Heart left ventricle (tissue), 16 donors: ENCODE measurements at places on chromosomes 5 and 9. TPM values are rescaled to one million over a fixed set of nuclear protein-coding genes. Genes with fewer than 3 reads are reported as not detected.

DNA sequence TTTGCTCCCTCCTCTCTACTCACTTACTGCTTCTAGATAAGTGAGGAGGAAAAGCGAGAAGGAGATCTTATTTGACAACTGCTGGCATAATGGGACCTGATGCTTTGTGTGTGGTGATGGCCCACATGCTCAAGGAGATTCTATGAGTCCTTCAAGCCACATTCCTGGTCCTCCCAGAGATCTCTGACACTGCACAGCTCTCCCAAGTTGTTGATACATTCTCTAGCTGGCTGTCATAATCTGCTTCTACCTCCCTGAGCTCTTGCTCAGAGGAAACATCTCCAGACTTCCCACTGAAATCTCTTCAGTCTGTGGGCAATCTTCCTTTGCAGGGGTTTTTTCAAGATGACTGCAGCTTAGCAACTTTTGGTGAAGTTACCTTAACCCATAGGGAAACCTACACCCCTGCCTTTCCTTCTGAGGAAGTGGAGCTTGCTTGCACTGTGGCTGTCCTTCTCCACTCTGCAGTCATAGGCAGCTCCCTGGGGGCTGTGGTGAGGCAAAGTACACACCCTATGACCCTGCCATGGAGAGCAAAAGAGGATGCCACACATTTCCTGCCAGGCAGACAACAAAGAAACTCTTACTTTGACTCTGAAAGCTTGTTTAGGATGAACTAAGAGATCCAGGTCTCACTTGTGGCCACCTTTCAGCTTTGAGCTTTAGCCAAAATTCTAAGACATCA, 163.8 kb downstream of the TMEM38B start:
- H3K36me3 ChIP-seq = no peaks in the 10 kb centered on the region
- H3K4me1 ChIP-seq = no peaks in the 10 kb centered on the region
- no peak overlapping the region for H3K4me3 ChIP-seq
- H3K27ac ChIP-seq = no peak overlapping the region

GRCh38 chr9:95507464-95508241, 9.1 kb downstream of the PTCH1 start:
- peak; percentile 70 for DNase-seq
- no peaks in the 10 kb centered on the region for H3K36me3 ChIP-seq
- peak overlapping the region; percentile 70 for H3K4me3 ChIP-seq

- DNase-seq = peak; percentile 52
- H3K27ac ChIP-seq = peak overlapping the region; percentile 76
- no peaks in the 10 kb centered on the region for H3K36me3 ChIP-seq
- peak overlapping the region; percentile 81 for H3K4me3 ChIP-seq
These were observed 52.7 kb upstream of the TJP2 start for GRCh38 chr9:69121155-69122081.

- DNase-seq = no peak
- H3K4me3 ChIP-seq = no peak overlapping the region
- H3K4me1 ChIP-seq = peaks cover 3% of the 10 kb centered on the region
- no peaks in the 10 kb centered on the region for H3K36me3 ChIP-seq
- H3K27ac ChIP-seq = peak overlapping the region; percentile 27
These were observed 161.6 kb downstream of the BNC2 start for GRCh38 chr9:16708656-16709435.

GRCh38 chr5:141182248-141182647, at the start of gene PCDHB16:
PCDHB16 (plus strand) TSS chr5:141182387; CDS start chr5:141182560, 173 bp downstream.
- no peaks in the 10 kb centered on the region for H3K36me3 ChIP-seq
- H3K4me3 ChIP-seq = peak within 1 kb of the TSS; percentile 45

DNA sequence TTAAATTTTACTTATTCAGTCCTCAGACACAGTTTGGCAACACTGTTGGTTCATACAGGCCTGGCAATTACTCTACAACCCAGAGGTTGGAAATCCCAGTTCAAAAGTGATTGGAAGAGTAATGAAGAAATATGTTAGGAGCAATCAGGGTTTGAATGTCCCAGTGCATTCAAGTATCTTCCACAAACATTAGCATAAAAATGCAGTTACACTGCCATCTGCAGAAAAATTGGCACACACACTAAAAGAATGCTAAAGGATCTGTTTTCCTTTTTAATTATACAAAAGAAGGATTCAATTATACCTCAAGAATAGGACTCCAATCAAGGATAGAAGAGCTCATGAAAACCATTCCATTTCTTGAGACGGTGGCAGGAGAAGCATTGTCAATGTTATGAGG, 130.2 kb downstream of the DNAH5 start:
- DNase-seq = no peak
- no peak overlapping the region for H3K4me3 ChIP-seq
- H3K27me3 ChIP-seq = no peaks in the 10 kb centered on the region
- no peak overlapping the region for H3K27ac ChIP-seq

DNA sequence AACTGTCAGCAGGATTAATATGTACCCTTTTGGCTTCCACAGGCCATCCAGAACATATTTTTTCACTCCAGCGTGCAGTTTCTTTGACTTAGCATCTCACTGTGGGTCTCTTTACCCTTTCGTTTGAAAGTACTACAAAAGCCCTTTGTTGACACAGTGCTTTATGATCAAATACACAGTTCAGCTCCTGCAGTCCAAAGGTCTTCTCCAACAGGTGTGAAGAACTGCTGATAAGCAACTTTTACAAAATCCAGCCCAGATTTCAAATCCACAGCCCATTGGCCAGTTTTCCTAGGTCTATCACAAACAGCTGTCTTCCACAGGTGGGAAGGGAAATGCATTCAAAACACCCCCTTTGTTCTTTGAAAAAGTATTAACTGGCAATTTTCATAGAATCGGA, 54.8 kb downstream of the MYO10 start:
- peaks cover 9% of the 10 kb centered on the region for H3K4me1 ChIP-seq
- H3K27ac ChIP-seq = no peak overlapping the region
- H3K27me3 ChIP-seq = no peaks in the 10 kb centered on the region
- H3K36me3 ChIP-seq = no peaks in the 10 kb centered on the region
- H3K4me3 ChIP-seq = no peak overlapping the region
- no peak for DNase-seq

DNA sequence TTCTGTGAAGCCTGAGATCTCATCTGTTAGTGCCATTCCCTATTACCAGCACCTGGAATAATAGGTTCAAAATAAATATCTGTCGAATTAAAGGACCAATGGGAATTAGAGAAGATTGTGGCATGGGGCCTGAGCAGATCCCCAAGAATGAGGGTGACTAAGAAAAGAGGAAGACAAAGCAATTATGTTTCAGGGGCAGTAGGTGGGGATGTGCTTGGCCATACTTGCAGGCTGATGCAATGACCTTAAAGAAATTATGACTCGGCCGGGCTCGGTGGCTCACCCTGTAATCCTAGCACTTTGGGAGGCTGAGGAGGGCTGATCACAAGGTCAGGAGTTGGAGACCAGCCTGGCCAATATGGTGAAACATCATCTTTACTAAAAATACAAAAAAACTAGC, 562.8 kb downstream of the PTPRD start:
- H3K27me3 ChIP-seq = no peaks in the 10 kb centered on the region
- no peak overlapping the region for H3K4me3 ChIP-seq
- no peak for DNase-seq
- no peaks in the 10 kb centered on the region for H3K4me1 ChIP-seq
- no peak overlapping the region for H3K27ac ChIP-seq
- no peaks in the 10 kb centered on the region for H3K36me3 ChIP-seq

DNA sequence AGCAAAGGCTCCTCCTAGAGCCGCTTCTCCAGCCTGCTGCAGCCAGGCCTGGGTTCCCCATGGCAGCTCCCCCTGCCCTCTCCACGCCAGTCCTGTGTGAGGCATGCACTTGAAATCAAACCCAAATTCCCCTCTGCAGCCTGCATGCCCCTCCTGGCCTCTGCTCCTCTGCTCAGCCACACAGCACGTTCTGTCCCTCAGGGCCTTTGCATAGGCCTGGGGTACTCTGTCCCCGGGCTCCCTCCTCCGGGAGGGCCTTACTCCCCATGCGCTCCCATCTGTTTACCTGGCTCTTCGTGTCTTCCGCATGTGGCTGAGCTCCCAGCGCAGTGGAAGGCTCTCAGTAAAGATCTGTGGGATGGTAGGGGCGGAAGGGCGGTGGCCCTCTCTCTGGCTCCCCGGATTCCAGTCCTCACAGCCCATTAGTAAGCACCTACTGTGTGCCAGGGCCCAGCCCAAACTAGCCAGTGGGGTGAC, 203.5 kb upstream of the IER5L start:
- H3K27ac ChIP-seq = no peak overlapping the region
- H3K4me1 ChIP-seq = peaks cover 20% of the 10 kb centered on the region
- H3K27me3 ChIP-seq = no peaks in the 10 kb centered on the region
- no peaks in the 10 kb centered on the region for H3K36me3 ChIP-seq

DNA sequence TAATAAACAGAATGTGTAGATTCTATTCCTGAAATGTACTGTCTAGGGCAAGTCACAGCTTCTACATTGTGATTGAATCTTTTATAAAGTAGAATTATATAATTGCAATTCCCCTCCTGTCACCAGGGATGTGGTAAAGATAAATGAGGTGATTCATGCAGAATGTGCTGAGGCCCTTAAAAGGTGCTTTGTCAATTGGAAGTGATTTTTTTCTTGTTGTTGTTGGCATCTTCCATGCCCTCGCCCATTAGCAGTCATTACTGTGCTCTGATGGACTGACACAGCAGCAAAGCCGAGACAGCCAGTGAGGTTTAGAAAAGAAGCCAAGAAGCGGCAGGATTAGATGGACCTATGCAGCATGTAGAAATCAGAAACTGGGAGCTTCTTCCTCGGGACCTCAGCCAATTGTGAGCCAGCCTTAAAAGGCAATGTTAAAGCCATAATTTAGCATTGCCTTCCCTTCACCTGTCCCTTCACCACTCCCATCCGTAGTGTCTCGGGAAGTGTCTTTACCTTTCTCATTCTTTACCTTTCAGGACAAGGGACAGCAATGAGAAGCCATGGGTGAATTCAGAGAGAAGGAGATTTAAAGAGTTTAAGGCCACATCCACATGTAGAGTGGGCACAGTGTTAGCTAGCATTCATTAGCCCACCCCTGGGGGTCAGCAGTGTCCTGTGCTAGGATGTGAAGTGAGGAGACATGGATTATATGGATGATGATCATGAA, 257.8 kb downstream of the PLK2 start:
- no peak for DNase-seq
- H3K36me3 ChIP-seq = no peaks in the 10 kb centered on the region
- H3K4me3 ChIP-seq = no peak overlapping the region
- H3K27ac ChIP-seq = no peak overlapping the region

DNA sequence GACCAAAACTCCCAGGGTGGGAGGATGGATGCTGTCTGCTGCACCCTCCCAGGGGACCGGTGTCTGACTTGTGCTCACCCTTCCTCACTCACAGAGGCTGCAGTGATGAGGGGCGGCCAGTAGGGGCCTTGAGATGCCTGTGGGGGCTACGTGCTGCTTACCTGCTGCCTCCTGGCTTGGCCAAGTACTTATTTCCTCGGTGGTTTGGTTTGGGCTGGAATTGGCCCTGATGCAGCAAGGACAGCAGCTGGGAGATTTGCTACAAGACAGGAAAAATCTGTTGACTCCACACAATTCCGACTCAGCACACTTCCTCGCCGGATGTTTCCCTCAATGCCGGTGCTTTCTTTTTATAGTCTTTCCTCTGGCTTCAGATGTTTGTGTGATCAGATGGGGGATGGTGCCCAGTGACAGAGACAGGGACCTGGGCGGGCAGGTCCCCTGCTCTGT, 6.6 kb downstream of the PCDH12 start:
- DNase-seq = peak; percentile 42
- H3K36me3 ChIP-seq = peaks cover 43% of the 10 kb centered on the region
- H3K27ac ChIP-seq = peak overlapping the region; percentile 28
- H3K4me3 ChIP-seq = no peak overlapping the region
- peaks cover 47% of the 10 kb centered on the region for H3K4me1 ChIP-seq

GRCh38 chr5:143142596-143143435, 260.7 kb downstream of the NR3C1 start:
- H3K4me3 ChIP-seq = no peak overlapping the region
- H3K27me3 ChIP-seq = no peaks in the 10 kb centered on the region
- peak; percentile 80 for DNase-seq
- H3K4me1 ChIP-seq = peaks cover 41% of the 10 kb centered on the region
- no peaks in the 10 kb centered on the region for H3K36me3 ChIP-seq

GRCh38 chr5:147189109-147189424, 45.8 kb upstream of the STK32A start:
- H3K27ac ChIP-seq = no peak overlapping the region
- no peaks in the 10 kb centered on the region for H3K4me1 ChIP-seq
- no peaks in the 10 kb centered on the region for H3K36me3 ChIP-seq
- H3K4me3 ChIP-seq = no peak overlapping the region

DNA sequence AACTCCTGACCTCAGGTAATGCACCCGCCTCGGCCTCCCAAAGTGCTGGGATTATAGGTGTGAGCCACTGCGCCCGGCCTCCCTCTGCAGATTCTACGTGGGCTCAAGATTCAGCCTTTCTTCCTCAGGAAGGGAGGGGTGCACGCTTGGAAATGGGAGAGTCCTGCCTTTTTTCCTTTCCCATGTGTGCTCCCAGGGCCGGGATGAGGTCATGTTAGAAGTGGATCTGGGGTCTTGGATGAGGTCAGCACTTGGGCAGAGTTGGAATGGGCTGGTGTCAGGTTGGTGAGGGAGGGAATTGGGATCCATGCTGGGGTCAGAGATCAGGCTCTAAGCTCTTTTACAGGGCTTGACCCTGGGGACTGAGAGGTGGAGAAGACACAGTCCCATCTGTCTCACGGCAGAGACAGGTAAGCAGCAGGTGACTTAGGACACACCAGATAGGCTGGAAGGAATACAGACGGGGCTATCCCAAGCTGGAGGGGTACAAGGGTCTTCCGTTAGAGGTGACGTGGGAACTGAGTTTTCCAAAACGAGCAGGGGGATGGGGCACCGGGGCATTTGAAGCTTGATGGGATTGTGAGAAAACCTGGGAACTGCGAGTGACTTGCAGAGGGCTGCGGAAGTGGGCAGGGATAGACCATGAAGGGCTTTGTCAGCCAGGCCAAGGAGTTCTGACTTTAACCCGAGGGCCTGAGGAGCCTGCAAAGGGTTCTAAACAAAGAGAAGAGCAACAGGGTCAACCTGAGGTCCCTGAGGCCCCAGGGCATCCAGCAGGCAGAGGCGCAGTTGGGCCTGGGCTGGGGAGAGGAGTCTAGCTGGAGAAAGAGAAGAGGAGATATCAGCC, 1.8 kb upstream of the AQP7 start:
- H3K4me1 ChIP-seq = peaks cover 27% of the 10 kb centered on the region
- H3K27me3 ChIP-seq = no peaks in the 10 kb centered on the region
- H3K27ac ChIP-seq = peak overlapping the region; percentile 94

GRCh38 chr5:89396278-89396954, 513.4 kb upstream of the MEF2C start:
- H3K4me3 ChIP-seq = no peak overlapping the region
- H3K27me3 ChIP-seq = no peaks in the 10 kb centered on the region
- H3K36me3 ChIP-seq = no peaks in the 10 kb centered on the region
- H3K27ac ChIP-seq = no peak overlapping the region

DNA sequence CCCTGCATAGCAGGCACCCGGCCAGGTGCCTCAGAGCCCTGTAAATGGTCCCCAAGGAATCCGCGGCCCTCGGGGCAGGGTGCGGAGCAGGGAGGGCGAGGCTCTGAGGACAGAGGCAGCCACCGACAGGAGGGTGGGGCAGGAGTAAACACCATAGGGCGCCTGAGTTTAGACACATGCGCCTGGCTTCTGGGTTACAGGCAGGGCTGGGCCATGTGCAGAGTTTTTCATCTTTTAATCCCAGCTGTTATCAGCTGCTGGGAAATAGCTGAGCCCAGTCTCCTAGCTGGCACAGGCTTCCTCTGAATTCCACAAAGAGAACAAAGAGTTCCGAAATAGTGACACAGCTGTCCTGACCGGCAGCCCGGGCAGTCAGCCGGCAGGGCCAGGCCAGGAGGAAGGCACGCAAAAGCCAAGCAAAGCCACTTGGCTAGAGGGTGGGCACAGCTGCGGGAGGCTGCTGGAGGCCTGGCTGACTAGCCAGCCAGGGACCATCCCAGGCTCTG, 98.9 kb upstream of the PHYKPL start:
- H3K27ac ChIP-seq = peak overlapping the region; percentile 76
- peak; percentile 88 for DNase-seq
- H3K36me3 ChIP-seq = no peaks in the 10 kb centered on the region

PRRC1 gene
- total RNA-seq = 33.0 TPM

GKAP1 gene
- total RNA-seq = 14.0 TPM

BARHL1 gene
- total RNA-seq = not detected

LCN1 gene
- not detected for total RNA-seq

ZNF484 gene
- total RNA-seq = 6.7 TPM
